Stimulated activated CD8-positive, alpha-beta memory T cell treated with anti-CD3 and anti-CD28 coated beads, Interleukin-4, amount 100 ng/mL, for 4 hours (primary cell): ENCODE measurements at places on chromosomes 16 and 17.

DNA sequence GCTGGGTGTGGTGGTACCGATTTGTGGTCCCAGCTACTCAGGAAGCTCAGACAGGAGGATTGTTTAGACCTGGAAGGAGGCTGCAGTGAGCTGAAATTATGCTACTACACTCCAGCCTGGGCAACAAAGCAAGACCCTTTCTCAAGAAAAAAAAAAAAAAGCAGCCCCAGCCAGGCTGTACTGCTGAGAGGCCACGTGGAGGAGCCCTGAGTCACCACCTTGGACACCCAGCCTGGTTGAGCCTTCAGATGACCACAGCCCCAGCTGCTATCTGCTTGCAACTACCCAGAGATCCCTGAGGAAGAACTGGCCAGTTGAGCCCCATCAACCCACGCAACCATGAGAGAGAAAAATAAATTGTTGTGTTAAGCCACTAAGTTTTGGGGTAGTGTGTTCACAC is 23.6 kb upstream of the GPRC5C start:
- DNase-seq = no peak

DNA sequence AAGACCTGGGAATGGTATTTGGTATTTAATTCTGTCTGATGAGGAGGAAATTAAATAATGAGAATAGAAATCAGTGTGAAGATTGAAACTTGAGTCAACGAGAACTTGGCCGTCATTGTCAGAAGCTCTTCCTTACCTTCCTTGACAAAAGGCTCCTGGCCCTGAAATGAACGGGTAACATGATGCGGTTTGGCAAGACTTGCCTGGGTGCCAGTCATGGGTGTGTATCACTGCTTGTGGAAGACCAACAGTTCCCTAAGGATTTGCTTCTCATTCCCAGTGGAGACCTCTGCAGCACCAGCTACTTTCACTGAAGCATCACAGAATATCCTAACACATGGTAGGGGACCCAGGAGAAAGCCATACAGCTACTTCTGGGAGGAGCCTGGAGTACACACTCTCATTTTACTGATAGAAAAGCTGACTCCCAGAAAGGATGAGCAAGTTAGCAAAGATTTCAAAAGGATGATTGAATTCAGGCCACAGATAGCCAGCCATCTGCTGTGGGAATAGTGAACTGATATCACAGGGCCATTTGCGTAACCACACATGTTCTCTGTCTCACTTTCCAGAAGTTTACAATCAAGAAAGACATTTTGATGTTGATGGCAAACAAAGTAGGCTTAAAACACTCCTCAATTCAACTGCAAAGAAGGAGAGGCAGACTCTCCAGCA is 258.1 kb upstream of the SALL1 start:
- DNase-seq = no peak

DNA sequence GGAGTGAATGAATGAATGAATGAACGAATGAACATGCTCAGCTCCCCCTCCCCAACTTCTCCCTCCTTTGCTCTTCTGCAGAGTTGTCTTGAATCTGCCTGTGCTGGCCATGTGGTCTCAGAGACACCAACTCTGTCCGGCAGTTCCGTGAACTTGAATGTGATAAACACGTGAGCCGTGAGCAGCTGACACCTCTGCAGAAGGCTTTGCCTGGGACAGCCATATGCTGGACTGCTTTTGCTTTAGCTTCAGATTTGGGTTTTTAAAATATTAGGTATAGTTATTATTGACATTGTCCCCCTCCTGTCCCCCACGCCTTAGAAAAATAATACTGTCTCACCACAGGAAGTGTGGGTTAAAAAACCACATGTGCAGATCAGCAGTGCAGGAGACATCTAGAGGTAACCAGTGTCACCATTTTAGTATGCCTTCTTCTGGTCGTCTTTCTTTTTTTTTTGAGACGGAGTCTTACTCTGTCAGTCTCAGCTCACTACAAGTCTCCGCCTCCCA is 83.8 kb downstream of the ABCC1 start:
- no peak for DNase-seq

DNA sequence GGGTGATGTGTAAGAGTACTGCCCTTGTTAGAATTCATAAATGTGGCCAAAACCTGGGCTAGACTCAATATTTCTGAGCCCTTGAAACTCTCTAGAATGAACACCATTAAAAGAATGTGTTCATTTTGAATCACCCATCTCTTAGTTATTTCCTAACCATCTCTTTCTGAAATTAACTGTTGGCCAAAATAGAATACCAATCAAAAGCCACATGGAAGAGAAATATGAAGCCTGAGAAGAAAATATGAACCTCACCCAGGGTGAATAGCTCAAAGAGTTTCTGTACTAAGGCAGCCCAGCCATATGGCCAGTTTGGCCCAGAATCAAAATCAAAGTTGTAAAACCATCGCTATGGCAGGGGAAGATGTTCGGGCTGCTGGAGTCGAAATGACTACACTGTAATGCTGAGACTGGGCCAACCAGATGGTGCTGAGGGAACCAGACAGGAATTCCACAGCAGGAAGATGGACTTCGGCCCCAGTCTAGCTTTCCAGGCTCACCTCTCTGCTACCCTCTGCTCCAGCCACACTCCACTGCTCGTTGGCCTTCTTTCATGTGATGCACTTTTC is 154.3 kb upstream of the ZFHX3 start:
- DNase-seq = no peak

- no peak for DNase-seq
These were observed 465.4 kb upstream of the CCL2 start for GRCh38 chr17:33789658-33790057.

- no peak for DNase-seq
These were observed 34.3 kb upstream of the RPRML start for GRCh38 chr17:47013341-47013740.
